ENCODE measurements at places on chromosomes 12 and 14.

DNA sequence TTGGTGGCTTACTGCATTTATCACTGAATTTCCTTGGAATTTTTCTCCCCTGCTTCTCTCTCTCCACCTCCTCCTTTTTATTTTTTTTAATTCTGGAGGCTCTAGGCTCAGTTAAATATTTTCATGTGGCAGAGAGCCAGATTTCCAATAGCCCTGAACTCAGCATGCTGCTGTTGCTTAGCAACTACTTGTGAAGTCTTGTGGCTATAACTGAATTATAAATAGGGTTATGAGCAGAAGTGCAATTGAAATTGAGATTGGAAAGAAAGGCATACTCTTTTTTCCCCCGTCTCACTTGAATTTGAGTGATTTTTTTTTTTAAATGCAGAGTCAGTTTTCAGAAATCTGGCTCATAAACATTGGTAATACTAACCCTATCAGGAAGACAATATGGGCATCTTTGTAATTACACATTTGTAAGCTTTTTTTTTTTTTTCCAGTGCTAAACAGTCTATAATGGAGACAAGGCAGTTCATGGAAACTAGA is 38.3 kb downstream of the ATF7IP start:
- peak; percentile 53 for DNase-seq

DNA sequence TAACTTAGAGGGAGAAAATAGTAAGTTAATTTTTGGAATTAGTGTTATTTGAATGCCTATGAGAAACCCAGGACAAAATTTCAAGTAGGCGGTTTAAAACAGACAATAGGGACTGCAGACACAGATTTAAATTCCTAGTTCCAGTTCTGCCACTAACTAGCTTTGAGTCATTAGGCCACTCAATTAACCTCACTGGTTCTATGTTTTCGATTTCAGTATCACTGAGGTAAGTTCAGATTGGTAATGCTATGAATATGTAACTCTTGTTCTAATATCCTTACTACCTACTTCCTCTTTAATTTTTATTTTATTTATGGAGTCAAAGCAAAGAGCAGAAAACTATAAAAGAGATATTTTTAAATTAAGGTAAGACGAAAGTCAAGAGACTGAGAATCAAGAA is 52.6 kb downstream of the GALC start:
- no peak for DNase-seq

DNA sequence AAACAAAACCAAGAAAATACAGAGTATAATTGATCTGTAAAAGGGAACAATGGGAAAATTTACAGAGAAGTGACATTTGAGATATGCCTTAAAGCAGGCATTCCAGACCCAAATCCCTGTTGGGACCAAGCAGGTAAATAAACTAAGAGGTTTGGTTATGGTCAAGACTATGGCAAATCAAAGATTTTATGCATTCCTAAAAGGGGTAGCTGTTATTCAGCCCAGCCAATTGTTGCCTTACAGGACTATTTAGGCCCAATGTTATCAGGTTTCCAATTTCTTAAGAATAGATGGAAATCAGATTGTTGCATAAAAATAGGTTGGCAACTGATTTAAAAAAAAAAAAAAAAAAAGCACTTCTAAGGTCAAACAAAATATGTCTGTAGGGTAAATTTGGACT is 5.3 kb downstream of the DNAI7 start:
- no peak for DNase-seq

GRCh38 chr12:107396991-107397390 is 288.6 kb upstream of the PWP1 start:
- no peak for DNase-seq

DNA sequence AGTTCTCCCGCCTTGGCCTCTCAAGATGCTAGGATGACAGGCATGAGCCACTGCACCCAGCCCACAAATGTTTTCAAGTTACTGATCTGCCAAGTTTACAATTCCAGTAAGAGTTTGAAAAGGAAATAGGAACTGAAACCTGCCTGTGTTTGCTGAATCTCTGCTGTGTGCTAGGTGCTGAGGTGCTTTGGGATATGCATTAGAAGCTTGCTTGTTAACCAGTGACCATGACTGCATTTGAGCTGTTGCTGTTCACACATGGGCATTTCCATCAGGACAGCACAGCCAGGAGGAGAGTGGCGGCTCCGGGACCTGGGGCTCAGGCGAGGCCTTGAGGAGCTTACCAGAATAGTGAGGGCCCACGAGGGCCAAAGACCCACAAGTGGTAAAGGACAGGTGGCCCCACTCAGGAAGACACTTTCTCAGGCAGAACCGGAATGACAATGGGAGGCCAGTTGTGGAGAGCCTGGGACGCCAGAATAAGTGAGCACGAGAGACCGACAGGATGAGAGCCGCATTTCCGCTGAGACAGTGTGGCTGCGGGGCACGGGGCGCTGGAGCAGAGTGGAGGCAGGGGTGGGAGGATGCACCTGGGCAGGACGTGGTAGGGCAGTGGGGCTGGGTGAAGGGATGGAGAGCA is 54.5 kb upstream of the MMP17 start:
- DNase-seq, result no peak

DNA sequence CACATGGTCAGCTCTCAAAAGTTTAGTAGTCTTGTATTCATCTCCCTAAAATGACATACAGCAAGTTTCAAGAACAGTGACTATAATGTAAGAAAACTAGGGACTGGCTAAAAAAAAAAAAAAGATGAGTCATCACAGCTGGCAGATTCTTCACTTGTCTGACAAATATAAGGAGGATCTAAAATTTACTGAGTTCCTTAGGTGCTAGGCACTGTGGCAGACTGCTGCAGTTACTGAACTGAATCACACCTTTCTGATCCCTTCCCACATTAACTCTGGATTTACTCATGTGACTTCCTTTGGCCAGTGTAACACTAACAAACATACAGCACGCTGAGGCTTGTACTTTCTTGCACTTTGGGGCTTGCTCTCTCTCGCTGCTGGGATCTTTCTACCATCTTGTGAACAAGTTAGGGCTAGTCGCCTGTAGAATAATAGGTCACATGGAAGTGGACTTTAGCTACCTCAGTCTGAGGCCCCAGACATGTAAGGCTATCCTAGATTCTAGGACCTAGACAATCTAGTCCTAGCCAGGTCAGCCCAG is 32.1 kb downstream of the BAZ1A start:
- DNase-seq, result peak; percentile 55

DNA sequence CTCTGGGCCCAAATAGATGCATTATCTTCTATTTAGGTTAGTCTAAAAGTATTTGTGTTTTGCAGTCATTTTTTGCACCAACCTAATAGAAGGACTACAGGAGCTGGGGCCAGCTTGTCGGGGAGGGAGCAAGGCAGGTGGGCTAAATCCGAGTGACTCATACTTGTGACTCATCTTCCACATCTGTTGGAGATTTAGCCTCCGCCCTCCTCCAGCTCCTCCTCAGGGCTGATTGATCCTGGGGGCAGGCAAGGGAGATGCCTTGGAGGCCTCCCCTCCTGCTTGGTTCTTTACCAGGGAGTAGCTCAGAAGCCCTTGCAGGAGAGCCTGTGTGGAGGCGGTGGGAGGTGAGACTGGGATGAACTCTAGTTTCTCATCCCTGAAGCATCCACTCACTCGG is 27.9 kb downstream of the RHOF start:
- peak; percentile 48 for DNase-seq

DNA sequence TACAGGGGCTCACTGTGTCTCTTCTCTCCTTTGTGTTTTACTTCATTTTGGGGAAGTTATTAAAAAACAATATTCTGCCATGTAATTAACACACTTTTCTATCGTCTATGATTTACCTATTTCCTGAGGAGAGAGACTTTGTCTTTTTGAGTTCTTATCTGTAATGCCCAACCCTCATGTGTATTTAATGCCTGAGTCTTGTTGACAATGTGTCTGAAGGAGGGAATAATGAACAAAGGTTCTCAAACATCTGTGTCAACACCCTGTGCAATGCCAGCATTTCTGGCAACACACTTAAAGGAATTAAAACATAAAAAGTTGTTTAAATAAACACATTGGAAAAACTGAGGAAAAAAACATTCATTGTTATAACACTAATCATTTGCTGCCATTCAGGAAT is 147.1 kb downstream of the SLC15A5 start:
- DNase-seq, result no peak

DNA sequence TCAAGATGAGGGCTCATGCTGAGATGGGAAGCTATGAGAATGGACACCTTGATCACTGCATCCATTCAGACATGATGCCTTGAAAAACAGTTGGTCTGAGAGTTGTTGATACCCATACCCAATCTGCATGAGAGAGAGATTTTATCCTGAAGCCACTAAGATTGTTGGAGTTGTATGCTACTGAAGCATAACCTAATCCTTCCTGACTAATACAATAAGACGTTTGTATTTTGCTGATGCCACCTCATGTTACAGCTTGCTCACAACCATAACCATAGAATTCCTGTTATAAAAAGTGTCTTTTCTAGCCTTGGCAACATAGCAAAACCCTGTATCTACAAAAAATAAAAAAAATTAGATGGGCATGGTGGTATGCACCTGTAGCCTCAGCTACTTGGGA is 12.7 kb upstream of the SERPINA1 start:
- DNase-seq, result no peak

Data from AG09309 (cell line).